NCI-H1048 (cell line): ENCODE measurements at places on chromosomes 16 and 17.

- DNase-seq: no peak
Observed at GRCh38 chr17:36212966-36213365, 2.1 kb downstream of the CCL4L2 start.

DNA sequence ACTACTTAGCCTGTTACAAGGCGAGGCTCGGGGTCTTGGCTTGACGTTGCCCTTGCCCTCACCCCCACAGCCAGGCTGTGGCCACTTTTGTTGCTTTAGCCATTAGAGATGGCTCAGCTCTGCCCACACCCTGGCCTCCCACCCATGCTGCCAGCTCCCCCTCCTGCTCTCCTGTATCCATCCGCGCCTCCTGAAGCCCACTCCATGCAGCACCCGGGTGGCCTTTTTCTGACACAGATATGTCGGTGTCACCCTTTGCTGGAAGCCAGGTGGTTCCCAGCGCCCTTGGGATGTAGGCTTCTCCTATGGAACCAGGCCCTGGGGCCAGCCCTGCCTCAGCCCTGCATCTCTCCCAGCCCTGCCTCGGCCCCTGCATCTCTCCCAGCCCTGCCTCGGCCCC lies 9.7 kb downstream of the TSC2 start:
- no peak for DNase-seq

DNA sequence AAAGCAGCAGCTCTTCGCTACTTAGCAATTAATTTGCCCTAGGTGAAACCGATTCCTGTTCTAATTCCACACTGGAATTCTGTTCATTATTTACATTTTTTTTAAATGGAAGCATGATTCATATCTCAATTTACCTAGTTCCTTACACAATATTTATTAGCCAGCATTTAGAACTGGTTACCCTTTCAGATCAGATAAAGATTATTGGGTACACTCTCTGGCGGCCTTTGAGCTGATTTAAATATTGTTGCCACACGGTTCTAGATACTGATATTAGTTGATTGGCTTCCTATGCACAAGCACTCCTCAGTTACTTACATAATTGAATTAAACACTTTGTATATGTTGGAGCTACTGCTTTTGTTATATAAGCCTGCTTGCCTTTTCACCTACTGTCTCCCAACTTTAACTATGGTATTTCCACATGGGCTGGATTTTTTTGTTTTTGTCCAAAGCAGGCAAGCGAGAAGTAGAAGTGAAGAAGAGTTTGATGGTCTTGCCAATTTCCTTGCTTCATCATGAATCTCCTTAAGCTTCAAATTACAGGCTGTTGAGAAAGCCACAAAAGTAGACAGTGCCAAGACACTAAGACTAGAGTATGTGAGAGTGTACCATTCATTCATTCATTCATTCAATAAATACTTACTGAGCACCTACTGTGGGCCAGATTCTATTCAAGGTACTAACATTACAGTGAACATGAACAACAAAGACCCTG lies 3.9 kb upstream of the ALDH3A2 start:
- DNase-seq: no peak

- no peak for DNase-seq
Observed at GRCh38 chr17:72426321-72426720, 305.5 kb downstream of the SOX9 start.

DNA sequence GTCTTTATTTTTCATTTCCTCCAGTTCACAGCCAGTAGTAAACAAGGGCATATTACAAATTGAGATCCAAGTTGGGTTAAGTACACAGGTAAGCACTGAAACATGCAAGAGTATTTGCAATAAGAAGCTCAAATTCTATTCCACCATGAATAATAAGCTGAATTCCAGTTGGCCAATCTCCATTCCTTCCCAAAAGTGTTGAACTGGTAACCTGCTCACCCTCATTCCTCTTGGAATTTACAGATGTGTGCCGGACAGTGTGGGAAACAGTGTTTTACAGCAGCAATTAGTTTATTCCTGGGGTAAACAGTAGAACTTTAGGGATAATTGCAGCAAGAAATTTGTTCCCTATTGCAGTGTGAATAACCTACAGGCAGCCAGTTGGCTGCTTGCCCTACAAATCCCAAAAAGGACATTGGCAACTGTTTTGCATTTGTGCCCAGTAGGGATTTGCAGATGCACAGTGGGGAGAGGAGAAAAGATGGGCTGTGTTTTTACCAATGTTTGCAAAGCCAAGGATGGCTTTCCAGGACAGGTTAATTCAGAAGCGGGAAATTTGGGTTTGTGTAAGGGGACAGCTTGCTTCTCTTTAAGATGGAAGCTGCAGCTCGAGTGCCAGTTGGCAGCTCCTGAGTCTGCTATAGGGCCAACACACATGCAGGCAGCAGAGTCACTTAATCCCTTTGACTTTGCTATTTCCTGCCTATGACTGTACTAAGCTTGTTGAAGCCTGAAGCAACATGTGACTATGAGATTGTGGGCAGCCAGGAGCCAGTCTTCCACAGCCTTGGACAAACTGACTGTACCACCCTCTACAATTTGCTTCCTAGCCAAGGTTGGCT lies 318.9 kb downstream of the MAP2K6 start:
- DNase-seq: no peak

- DNase-seq: no peak
Observed at GRCh38 chr17:57356719-57357391, 100.5 kb downstream of the MSI2 start.

DNA sequence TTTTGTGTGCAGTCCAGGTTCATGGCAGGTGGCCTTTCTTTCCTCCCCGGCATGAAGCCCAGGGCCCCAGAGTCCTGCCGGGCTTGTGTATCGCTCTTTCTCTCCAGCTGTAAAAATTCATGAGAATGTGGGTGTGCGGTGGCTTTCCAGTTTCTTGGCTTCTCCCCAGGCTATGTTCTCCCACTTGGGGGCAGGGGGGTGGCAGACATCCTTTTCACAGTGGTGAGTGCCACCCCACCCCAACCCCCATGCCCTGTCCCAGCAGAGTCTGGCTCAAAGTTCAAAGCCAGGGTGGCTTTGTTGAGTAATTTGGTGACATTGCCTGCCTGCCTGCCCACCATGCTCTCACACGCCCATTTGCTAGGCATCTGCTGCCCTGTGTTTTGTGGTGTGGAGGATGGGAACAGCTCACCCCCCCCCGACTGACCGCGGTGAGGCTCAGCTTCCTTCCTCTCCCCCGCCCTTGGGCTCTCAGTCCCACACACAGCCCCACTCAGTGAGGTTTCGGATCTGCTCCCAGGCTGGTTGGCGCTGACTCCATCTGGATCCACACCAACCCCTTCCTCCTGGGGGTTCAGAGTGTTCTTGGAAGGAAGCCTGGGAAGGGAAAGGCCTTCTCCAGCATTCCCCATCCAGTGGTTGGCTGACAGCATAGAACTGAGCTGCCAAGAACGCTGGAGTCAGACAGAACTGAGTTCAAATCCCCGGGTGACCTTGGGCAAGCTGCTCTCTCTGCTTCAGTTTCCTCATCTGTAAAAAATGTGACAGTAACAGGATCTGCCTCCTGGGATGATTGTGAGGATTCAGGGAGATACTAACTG lies 36.0 kb downstream of the CHD9 start:
- DNase-seq: no peak

- DNase-seq: no peak
Observed at GRCh38 chr17:51546114-51546513, 285.8 kb downstream of the UTP18 start.

GRCh38 chr16:10576390-10577304 lies 3.8 kb downstream of the EMP2 start:
- DNase-seq: no peak

- no peak for DNase-seq
Observed at GRCh38 chr16:10579965-10580882, at the start of gene EMP2. EMP2 (minus strand) TSS chr16:10580598; CDS start chr16:10547617, 32,981 bp downstream.

GRCh38 chr16:51418258-51418657 lies 267.2 kb upstream of the SALL1 start:
- DNase-seq: no peak

DNA sequence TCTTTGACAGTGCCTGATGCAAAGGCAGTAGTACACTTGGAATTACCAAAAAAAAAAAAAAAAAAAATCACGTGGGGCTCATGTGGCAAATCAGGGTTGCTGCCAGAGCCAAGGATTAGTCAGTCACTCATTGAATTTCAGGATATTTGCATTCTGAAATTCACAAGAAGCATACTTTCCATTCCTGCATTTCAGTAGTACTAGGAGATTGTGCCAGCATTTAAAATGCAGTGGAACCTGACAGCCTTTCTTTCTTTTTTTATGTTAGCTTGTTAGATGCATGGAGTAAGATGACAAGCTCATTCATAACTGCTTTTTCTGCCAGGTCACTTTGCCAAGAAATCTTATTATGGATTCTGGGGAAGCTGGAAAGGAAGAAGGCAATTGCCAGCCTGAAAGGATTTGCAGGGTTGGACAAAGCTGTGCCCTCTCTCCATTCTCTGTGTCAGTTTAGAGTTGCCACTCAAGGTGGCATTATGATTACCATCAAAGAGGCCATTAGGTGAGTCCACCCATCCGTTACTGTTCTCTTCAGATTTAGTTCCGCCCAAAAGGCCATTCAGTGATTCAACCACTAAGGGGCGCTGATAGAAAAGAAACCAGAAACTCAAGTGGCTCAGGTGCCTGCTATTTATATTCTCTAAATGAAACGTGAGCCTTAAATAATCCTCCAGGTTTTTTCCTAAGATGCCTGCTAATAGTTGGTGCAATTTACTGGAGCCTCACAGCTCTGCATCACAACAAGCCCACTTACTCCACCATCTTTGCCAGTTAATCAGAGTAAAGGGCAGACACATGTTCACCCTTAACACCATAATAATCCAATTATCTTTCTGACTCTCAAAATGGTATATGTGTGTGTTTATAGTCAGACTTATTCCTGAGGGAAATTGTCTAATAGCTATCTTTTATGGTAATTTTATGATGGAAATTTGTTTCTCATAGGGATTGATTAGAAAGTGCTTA lies 59.0 kb downstream of the TANGO6 start:
- DNase-seq: no peak

DNA sequence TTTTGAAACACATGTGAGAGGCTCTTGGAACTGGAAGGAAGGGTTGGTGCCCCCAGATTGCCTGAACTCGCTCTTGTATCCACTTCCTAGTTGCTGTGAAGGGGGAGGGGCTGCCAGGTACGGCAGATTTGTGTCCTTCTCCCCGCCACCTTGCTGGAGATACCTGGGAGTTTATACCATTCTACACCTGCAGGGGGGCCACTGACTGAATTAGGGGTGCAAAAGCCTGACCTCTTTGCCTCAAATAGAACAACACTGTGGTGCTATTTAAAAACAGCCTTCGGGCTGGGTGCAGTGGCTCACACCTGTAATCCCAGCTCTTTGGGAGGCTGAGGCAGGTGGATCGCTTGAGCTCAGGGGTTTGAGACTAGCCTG lies 35.1 kb upstream of the IL34 start:
- DNase-seq: no peak

GRCh38 chr16:30853758-30854157 lies 40.1 kb downstream of the BCL7C start:
- no peak for DNase-seq

- no peak for DNase-seq
Observed at GRCh38 chr17:8123695-8124349, at the start of gene HES7. HES7 (minus strand) TSS chr17:8124106; CDS start chr17:8124084, 22 bp downstream.

GRCh38 chr17:61160789-61161445 lies 238.7 kb upstream of the TBX2 start:
- DNase-seq: no peak

- DNase-seq: no peak
Observed at GRCh38 chr17:78368348-78368747, 8.5 kb upstream of the SOCS3 start.

GRCh38 chr16:63289834-63290460 lies 1253.7 kb upstream of the CDH8 start:
- DNase-seq: no peak

- no peak for DNase-seq
Observed at GRCh38 chr16:4846503-4846900, 586 bp downstream of the GLYR1 start.

DNA sequence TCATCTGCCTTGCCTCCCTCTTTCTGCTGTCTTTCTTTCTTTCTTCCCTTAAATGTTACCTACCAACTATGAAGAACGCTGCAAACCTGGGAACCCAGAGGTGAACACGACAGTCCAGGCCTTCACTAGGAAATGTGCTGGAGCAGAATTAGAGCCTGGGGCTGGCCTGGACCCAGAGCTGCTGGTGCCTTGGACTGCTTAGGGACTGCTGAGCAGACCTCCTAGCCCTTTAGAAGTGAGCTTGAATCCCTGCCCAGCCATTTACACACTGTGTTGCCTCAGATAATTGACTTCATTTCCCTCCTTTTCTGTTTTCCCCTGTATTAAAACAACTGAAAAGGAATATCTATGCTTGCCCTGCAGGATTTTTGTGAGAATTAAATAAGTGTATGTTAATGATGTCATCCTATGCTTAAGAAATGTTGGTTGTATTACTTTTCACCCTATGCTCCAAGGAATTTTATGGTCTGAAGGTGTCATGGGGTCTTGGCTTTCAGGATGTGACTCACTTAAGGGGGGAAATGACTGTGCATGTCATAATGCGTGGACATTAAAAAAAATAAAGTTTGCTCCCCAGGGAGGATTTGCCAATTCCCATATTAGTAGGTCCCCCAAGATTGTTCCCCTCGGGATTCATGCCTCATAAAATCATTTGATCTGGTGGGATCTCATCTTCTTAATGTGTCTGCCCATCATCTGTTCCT lies 11.5 kb downstream of the CDH13 start:
- DNase-seq: no peak

DNA sequence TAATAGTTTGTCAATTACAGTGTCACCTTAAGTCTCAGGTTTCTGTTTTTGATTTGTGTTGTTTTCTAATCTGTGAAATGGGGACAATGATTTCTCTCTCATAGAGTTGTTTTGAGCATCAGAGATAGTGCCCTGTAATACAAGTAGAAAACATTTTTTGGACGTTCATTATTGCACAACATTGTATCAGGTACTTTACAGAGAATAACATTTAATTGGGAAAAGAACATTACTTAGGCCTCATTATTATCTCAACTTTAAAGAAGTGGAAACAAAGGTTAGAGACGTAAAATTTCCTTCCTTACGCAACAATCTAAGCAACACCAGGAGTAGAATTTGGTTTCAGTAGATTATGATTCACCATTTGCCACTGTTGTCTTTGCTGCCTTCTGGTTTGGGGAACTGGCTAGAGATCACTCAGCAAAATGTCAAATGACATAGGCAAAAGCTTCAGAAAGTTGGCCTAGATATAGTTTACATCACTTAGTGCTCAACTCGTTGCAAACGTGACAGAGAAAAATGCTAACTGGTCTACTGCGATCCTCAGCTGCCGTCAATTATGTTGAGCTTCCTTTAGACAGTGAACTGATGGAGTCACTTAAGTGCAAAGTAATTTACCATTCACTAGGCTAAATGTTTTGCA lies 1026.8 kb downstream of the CDH11 start:
- no peak for DNase-seq
